NCI-H1694 (cell line): ENCODE measurements at places on chromosomes 3 and 15.

DNA sequence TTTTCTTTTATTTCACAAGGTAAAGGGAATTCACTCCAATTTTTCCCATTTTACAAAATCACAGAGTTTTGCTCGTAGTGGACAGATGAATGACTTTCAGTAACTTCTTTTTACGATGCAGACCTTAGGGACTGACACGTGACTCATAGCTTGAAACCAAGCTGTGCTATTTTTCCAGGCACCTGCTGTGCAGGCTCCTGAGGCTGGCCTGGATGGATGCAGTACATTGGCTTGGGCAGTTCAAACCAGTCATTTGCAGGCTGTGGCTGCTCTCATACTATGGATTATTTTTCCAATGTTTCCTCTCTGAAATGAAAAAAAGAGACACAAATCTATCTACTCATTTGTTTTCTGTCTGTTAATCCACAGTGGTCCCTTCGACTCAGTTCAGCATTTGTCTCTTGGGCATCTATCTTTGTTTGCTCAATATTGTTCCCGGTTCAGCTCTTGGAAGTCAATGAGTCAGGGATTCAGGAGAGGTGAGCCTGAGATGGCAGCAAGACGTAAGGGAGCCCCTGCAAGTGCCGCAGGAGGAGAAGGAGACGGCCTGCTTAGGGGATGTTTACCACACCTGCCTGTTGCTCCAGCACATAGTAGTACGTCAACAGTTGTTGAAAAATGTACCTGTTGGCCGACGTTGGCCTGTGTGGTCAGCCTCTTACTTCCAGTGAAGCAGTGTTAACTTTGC is 92.8 kb downstream of the SV2B start:
- no peak for DNase-seq

GRCh38 chr3:60708191-60708975 is 542.9 kb downstream of the FHIT start:
- peak; percentile 46 for DNase-seq

DNA sequence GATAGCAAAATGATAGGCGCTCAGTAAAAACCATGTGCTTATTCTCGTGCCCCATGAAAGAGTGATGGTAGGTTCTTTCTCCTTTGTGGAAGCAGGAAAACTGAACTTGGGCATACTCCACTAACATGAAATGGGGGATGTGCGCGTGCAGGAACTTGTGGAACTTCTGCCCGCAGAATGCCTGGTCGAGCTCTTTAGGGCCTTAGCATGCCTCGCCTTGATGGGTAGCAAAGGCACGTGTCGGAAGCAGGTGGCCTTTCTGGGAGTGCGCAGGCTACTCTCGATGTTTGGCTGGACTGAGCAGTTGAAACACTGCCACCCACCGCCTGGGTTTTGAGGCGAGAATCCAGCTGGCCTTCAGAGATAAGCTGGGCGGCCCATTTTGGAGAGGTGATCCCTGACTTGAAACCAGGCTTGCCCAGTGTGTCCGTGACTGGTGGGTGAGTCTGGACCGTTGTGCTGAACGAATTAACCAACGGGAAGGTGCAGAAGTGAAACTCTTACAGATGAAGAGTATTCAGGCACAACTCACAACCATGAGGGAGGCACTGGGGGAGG is 842 bp downstream of the PCCB start:
- DNase-seq, result peak; percentile 32

- DNase-seq, result no peak
These were observed 754 bp downstream of the B3GNT5 start for GRCh38 chr3:183253528-183254486.
